ENCODE measurements at places on chromosomes 5 and 9.

DNA sequence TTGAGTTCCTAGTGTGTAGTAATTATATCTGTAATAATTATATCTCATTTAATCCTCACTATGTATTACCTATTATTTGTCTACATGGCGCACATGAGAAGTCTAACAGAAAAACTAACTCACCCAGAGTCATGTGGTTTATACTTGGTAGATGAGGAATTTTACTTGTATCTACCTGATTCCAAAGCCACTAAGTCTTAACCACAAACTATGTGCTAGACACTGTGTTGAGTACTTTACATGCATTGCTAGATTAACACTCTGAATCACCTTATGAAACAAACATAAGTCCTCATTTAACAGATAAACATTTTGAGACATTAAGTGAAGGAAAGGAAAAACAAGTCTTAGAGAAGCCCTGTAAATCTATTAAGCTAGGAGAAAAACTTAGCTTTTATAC, 404.8 kb downstream of the TLR4 start:
- DNase-seq, result no peak

- no peak for DNase-seq
Measured at GRCh38 chr9:108212184-108212583, 643.6 kb downstream of the ACTL7B start.

DNA sequence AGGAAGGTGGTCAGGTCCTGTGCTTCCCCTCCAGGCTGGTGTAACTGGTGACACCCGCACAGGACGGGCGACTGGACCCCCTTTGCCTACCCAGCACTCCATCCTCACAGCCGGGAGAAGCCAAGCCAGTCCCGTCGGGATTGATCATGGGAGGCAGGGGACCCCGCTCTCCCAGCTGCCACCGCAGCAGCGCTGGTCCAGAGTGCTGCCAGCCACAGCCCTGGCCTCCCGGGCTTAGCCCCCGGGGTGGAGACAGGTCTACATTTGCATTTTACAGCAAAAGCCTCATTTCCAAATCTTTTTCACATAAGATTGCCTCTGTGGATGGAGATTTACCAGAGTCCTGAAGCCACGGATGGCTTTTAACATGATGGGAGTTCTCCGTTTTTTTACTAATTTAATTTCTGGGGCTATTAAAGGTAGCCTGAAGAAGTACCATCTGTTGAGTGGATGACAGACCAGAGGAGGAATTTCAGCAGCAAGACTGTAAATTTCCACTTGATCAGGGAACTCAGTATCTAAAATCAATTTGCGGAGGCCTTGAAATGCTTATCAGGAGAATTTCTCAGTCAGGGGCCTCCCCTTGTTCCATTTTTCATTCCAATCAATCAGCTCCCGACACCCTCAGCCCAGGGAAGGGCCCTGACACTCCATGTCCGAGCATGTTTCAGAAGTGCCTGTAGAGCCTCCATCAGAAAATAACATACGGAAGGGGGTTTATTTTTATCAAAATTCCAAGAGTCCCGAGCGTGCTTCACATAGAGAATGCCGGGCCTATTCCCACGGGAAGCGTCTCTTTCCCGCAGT, 80.6 kb downstream of the OLFM1 start:
- no peak for DNase-seq

DNA sequence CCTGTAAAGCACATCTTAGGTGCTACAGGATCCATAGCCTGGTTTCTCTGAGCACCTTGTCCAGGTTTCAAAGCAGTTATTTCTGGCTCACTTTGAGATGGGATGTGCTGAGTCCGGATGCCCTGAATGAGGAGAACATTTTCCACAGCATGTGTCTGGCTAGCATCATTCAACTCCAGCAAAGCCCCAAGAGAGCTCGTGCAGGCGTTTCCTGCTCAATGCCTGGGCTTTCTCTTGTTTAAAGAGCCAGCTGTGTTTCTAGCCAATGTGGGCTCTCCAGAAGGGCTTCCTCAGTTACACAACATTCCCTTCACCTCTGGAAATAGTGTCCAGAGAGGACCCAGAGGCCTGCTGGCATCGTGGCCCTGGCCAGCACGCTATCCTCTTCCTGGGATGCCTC, 411.7 kb downstream of the DMAC1 start:
- no peak for DNase-seq

- DNase-seq, result no peak
Measured at GRCh38 chr5:57157131-57157530, 16.7 kb upstream of the GPBP1 start.

GRCh38 chr9:2116073-2116472, 100.9 kb downstream of the SMARCA2 start:
- DNase-seq, result no peak

DNA sequence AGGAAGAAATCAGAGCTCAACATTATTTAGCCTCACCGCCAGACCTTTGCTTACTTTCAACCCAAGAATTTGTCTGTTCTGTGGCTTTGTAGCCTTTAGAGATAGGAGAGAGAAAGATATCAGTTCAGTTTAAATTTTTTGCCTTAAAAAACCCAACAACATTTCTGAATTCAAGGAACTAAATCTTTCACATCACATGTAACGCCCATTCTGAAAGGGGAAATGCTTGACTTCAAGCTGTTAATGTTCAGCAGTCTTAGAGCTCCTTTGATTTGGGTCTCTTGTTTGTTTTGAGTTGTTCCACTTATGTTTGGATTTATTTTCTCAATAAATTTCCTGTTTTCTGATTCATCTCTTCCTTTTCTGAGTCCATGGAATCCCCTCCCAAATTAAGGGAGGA, 294.5 kb downstream of the ARHGAP26 start:
- DNase-seq, result no peak
